ENCODE measurements at places on chromosomes 1 and 21.

GRCh38 chr1:182476625-182477024, 26.7 kb downstream of the RGSL1 start:
- no peak for DNase-seq

DNA sequence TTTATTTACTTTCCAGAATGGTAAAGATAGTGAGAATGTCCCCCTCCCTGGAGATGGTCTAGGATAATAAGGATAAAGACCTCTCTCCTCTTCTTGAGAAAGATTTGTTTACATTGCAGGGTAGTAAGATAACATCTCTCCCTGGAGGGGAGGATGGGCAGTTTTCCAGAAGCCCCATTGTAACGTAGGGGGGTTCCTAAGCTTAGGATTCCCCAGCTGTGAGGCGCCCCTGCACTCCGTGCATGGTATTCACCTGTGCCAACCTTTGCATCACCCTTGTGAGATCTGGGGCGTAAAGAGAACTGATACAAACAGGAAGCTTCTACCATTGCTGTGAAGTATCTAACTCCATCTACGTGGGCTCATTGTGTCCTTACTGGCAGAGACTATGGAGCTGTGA, 148.7 kb upstream of the DNAH14 start:
- no peak for DNase-seq

GRCh38 chr1:235739124-235739523, 89.5 kb upstream of the GNG4 start:
- no peak for DNase-seq

- no peak for DNase-seq
Observed at GRCh38 chr1:211912038-211912437, 81.5 kb upstream of the LPGAT1 start.

DNA sequence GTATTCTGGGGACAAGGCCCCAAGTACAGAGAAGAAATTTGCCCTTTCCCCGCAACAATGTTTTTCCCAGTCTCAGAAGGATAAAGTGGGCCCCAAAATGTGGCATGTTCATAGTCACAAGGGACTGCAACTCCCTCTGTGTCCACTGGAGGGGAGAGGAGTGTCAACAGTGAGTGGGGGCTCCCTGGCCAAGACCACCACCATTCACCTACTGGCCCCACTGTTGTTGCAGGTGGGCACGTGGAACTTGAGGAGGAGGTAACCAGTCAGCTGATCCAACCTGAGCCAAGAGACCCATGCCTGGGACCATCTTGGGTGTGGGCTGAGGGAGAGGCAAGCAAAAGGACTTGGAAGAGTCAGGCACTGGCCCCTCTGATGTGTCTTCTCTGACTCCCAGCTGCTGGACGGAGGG, 777 bp downstream of the NUDT17 start:
- DNase-seq = peak; percentile 56

DNA sequence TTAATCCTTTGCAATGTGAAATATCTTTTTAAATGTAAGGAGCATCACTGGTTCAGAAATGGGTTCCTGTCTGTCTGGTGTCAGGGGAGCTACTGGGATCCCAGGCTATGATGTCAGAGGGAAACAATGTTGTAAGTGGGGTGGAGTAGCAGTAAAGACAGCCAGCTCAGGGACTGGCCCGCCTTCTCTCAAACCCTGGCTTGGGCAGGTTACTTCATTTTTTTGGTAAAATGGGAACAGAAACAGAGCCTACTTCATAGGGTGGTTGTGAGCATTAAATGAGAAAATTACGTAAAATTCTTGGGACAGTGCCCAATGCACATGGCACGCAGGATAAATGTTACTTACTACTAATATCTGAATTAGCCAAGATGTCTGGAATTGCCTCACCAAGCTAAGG, 30.7 kb upstream of the IL20 start:
- DNase-seq = no peak

DNA sequence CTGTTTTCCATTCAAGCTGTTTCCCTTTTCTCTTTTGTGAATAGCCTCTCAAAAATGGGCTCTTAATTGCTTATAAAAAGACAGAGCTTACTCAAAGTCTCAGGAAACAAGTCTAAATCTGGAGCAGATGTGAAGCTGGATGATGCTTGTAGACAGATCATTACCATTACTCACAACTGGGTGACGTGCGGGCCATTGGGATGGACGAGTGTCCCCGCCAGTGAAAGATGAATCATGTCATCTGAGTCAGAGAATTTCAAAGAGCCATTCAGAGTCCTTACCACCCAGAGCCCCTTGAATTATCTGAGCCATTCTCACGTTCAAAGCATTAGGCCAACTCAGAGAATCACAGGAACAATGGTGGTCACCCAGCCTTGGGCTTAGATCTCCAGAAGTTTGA, 134.6 kb downstream of the HUNK start:
- no peak for DNase-seq

DNA sequence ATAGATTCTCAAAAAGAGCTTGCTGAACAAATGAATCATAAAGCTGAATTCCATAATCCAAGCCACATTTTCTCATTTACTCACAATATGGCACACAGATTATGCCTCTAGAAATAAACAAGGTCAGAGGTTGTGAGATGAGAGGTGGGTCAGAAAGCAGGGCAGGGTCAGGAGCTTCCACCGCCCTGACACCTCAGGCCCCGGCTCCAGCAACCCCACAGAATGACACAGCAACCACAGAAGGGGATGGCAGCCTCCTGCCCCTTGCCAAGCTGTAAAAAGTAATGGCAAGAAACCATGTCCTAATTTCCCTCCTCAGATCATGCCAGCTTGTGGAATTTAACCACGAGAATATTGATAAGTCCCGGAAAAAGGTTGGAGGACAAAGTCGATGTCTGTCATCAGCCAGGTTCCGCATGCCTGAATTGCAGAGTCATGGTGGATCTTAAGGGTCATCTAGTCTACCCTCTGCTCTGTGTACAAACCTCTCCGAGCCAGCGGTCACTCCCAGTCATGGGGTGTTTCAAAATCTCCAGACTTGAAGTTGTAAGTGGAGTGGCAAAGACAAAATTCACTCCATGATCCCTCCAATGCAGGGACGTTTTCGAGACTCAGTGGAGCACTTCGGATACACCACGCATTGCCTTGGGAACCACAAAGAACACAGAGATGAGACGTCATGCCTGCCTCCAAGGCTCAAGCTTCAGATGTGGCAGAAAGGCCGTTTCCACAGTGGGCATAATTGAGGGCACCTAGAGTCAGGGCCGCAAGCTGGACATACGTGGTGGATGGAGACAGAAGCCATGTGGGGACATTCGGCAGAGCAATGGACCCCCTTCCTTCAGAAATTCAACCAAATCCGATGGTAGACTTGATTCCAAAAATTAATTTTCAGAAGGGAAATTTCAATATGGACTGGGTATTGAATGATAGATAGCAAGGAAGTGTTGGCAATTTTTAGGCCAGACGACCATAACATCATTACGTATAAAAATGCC, 254.0 kb downstream of the TOMM20 start:
- DNase-seq = no peak

DNA sequence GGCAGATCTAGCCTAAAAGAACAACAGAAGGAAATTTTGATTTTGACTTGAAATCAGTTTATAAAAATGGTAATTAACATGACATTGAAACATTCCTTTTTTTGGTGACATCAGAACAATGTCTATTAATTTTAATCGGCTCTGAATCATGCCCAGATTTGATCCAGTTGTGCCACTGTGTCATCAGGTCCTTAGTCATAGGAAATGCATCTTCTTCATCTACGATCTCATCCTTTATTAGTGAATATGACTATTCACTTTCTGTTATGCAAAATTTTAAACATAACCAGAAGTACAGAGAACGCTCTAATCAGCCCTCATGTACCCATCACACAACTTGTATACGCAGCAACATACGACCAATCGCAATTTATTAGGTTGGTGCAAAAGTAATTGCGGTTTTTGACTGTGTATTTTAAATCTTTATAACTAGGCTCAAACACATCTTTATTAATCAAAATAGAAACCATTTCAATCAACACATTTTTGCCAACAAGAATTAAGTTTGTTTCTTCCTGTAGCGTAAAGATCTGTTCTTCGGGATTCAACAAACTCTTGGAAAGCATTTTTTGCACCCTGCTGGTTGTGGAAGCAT, 40.3 kb upstream of the TLR5 start:
- no peak for DNase-seq

- no peak for DNase-seq
Observed at GRCh38 chr1:96059736-96060135, 661.8 kb upstream of the PTBP2 start.

- DNase-seq = no peak
Observed at GRCh38 chr1:62903982-62904855, 120.3 kb downstream of the ATG4C start.

DNA sequence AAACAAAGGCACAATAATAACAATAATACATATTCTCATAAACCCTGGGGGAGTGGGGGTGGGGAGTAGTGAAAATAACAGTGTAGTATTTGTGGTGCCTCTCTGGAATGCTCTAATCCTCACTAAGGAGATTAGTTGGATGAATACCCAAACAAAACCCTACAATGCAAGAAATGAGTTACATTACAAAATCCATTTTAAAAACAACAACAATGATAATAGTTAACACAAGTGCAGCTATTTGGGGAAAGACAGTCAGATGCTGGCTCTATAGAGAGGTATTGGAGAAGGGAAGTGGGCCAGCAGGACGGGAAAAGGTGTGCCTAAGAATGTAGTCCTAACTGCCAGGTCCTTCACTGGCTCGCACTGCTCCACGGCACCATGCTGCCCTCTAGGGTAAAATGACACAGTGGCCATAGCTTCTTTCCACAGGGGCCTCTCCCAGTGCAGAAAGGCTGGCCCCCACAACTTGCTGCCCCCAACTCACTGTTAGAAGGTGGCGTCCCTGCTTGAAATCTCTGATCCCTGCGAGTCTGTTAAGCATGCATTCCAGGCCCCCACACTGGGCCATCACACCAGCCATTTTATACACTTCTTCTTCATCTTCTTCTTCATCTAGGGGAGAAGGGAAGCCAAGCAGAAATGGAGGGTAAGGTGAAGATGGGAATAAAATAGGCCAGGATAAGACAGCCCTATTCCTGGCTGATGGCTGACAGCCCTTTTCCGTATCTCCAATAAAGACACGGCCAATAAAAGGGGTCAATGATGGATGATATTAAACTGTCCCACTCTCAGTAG, 113.8 kb downstream of the UBR4 start:
- no peak for DNase-seq

DNA sequence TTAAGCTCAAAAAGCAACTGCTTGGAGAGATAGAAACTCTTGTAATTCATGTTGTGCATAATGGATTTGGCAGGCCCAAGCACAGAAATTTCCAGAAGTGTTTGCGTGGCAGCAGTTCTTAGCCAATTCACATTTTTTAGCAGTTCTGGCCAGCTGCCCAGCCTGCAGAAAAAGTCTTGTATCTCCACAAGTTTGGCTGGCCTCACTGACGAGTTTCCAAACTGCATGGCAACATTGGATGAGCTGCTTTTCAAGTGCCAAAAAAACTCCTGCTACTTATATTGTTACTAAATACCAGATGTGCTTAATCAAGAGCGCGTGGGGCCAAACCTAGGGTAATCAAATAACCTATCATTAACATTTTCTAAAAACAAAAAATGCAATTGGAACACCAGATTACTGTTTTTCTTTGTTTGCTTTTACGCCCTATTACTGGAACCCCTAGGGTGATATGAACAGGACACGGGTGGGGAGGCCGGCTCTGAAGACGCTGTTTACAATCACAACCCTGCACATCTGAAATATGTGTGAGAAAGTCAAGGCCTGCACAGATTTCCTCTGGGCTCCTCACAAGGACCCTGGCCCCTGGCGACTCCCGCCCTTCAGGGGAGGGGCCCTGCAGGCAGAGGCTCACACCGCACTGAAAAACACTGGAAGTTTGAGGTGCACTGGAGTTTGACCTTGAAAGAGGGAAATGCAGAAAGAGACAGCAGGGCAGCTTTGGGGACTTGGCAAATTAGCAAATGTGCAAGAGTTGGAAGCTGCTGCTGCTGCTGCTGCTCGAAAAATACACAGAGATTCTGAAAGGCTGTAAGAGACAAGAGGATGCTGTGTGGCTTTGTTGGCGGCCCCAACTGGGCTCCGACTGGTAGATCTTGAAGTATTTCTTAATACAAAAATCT, 55.2 kb upstream of the TARBP1 start:
- DNase-seq = no peak

GRCh38 chr1:3869751-3870301, 12.6 kb downstream of the DFFB start:
- DNase-seq = no peak

DNA sequence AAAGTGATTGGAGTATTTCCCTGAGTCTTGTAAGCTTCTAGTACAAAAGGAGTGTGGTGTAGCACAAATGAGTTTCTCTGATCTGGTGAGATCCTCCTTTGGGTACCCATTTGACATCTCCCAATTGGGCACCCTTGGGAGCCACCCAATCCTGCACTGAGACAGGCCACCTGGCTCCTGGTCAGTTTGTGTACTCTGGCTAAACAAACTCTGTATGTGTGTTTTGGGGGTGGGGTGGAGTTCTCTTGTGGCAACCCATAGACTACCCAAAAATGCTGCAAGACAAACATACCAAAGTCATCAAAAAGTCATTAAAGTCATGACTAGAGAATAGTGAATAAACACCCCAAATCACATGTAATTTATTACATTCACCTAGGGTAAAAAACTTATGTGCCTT, 8.4 kb upstream of the HIVEP3 start:
- no peak for DNase-seq

GRCh38 chr1:87051965-87052364, 137.5 kb downstream of the HS2ST1 start:
- no peak for DNase-seq

GRCh38 chr1:7002728-7003127, 217.5 kb downstream of the CAMTA1 start:
- DNase-seq = no peak

GRCh38 chr1:213989002-213989855, 1.5 kb downstream of the PROX1 start:
- DNase-seq = peak; percentile 59

- DNase-seq = no peak
Observed at GRCh38 chr1:234586304-234586703, 23.7 kb downstream of the IRF2BP2 start.

- DNase-seq = no peak
Observed at GRCh38 chr21:42624095-42624790, 29.2 kb upstream of the PDE9A start.

DNA sequence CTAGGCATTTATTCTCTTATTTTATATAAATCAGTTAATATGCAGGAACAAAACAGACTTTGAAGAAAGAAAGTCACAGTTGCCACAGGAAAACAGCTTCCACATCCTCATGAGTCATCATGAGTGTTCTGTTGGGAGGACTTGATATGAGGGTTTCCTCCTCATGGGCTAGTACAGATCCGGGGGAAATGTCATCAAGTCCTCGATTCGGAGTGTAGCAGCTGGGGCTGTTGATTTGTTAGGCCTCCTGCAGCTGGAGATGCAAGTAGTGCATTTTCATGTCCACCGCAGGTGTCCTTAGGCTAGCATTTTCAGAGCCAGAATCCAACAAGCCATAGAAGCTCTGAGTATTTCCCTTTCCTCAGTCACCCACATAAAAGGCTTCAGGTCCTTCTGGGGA, 36.7 kb downstream of the ADAM30 start:
- DNase-seq = no peak

GRCh38 chr1:226738421-226738994, 574 bp downstream of the ITPKB start:
- DNase-seq = peak; percentile 53

DNA sequence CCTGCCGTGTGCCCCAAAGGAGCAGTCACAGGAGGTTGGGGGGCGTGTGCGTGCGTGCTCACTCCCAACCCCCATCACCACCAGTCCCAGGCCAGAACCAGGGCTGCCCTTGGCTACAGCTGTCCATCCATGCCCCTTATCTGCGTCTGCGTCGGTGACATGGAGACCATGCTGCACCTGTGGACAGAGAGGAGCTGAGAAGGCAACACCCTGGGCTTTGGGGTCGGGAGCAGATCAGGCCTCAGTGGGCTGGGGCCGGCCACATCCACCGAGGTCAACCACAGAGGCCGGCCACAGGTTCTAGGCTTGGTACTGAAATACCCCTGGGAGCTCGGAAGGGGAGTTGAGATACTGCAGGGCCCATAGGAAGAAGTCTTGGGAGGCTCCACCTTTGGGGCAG, 23.5 kb downstream of the COL6A1 start:
- DNase-seq = peak; percentile 27
